Left renal pelvis (tissue), 4 donors: ENCODE measurements at places on chromosomes 11 and 22.

DNA sequence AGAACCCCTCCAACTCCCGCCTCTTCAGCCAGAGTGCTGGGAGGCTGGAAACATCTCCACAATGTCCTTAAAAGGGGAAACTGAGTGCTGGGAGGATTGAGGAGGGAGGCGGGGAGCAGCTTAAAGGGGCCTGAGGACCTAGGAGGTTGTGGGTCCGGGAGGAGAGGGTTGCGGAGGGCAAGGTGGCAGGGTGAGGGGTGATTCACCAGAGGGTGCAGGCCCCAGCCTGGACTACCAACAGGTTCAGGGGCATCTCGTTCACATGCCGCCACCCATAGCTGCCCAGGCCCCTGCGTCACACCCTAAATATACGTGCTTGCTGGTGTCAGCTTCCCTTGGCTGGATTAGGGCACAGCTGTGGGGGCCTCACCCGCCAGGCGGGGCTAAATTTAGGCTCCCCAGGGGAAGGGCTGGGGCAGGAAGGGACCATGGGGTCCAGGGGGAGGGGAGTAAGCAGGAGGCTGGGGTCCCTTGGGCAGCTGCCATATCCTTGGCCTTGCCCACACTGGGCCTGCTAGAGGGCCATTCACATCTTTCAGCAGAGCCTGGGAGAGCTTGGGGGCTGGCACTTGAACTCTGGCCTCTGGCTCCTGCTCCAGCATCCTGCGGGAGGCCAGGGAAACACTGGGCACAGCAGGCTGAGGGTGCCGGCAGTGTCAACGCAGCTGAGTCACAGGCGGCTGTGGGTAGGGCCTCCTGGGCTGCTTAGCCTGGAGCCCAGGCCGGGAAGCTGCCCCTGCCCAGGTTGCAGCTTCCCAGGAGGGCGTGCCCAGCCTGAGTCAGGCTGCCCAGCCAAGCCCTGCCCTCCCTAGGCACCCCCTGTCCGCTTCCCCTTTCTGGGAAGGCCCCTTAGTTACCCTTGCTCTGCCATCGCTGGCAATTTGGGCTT, 1.3 kb downstream of the EHBP1L1 start:
- no peak for DNase-seq

DNA sequence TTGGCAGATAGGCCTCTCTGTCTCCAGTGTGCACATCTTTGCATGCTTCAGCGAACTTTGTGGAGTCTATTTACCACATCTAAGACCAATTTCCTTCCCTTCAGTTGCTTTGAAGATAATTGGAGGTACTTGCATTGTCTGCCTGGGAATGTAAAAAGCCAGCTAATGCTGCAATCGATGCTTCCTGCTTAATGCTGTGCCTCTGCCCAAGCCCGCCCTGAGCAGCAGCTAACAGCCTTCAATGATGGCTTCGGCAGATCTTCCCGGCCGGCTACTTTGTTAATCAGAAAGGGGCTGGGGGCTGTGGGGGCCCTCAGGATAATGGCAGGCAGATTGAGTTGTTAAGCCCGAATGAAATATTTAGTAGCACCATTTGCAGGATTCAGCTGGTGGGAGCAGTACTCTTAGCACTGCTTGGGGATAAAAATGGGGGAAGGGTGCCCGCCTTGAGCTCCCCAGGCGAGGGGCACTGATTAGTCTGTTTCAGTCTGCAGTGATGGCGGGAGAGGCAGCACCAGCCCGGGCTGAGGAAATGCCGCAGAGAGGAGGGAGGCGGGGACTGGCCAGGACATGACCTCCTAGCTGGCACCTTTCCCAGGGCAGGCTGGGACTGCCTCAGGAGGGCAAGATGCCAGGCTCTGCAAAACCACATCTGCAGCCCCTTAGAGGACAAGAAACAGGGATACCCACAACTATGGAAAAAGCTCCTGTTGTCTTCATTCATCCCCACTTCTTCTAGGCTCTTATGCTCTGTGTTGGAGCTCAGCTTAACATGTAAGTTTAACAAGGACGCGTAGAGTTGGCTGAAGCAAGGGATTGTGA, 460.0 kb downstream of the BUD13 start:
- no peak for DNase-seq

GRCh38 chr11:59759900-59760299, 4.7 kb downstream of the STX3 start:
- no peak for DNase-seq

- no peak for DNase-seq
Observed at GRCh38 chr22:49079027-49079725, 748.5 kb downstream of the BRD1 start.

GRCh38 chr11:96103102-96103501, 179.2 kb upstream of the MTMR2 start:
- no peak for DNase-seq

DNA sequence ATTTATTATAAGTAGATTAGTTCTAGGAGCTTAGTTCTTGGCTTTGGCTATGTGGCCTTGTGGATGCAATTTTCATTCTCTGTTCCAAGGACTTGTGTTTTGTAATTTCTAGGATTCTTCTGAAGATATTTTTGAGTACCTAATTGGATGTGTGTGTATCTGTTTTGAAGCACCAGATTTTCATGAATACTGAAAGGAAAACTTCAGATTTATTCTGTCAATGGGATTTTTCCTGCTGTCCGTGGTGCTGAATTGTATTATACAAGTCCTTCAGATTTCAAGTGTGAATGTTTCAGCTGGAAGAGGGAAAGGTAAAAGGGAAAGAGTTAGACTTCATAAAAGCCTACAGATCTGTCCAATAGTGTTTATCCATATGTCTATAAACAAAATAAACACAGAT, 18.2 kb upstream of the SYN3 start:
- no peak for DNase-seq

DNA sequence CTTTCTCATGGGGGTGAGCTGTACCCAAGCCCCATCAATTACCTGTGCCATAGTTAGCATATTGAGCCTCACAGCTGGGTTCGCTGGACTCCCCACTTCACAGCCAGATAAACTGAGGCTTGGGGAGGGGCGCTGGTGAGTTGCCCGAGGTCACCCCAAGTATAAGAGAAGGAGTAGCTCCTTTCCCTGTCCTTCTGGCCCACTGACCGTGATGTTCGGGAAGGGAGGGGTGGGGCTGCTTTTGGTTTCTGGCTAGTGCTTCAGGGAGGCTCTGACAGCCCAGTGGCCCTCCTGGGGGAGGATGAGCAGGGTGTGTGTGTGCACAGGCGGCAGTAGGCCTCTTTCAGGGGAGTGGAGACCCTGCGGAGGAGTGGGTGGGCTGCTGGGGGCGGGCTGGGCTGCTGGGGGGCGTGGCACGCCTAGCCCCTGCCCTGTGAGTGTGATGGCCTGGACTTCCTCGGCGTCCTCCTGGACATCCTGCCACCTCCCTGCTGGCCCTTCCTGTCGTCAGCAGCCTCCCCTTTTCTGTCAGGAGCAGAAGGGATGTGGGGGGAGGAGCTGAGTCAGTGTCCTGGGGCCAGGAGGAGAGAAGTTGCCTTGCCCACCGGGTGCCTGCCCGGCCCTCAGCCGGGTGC, 50.3 kb downstream of the TRIOBP start:
- DNase-seq, result no peak

DNA sequence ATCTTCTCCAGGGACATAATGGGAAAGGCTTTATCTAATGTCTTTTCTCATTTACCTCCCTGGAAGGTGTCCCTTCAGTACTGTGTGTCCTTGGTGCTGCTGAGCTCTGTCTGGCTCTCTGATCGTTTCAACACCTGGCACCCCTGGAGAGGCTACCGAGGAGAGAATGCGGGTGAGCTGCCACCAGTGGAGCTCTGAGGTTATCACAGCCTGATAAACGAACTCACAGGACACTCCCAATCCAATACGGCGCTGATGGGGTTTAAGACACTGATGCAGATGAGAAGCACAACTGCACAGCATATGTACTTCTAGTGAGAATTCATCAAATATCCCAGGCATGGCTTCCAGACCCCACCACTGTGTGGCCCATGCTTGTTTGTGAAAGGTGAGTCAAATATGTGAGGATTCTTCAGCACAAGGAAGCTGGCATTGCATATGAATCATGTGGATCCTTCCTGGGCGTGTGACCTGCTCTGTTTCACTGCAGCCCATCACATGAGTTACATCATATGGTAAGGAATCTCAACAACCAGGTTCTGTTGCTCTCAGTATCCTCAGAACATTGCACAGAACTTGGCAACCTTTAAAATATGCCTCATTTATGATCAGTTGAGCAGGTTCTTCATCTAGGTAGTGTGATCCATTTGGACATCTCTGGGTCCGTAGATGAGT, 34.8 kb upstream of the VWA5A start:
- DNase-seq, result no peak

DNA sequence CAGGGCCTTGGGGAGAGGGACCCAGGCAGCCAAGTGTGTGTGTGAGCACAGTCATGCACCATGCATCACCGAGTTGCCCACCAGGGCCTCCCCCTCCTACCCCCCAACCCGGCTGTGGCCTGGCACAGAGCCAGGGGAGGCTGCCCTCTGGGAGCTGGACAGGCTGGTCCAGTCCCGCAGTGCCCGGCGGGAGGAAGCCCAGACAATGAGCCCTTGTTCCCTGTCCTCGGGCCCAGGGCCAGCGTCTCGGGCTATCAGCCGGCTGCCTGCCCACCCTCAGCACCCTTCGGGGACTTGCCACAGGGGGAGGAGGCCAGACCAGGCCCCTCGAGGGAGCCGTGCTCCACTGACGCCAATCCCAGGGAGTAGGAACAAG, 4.5 kb downstream of the LRRC75B start:
- no peak for DNase-seq

GRCh38 chr11:122874991-122875390, 7.6 kb upstream of the JHY start:
- no peak for DNase-seq

DNA sequence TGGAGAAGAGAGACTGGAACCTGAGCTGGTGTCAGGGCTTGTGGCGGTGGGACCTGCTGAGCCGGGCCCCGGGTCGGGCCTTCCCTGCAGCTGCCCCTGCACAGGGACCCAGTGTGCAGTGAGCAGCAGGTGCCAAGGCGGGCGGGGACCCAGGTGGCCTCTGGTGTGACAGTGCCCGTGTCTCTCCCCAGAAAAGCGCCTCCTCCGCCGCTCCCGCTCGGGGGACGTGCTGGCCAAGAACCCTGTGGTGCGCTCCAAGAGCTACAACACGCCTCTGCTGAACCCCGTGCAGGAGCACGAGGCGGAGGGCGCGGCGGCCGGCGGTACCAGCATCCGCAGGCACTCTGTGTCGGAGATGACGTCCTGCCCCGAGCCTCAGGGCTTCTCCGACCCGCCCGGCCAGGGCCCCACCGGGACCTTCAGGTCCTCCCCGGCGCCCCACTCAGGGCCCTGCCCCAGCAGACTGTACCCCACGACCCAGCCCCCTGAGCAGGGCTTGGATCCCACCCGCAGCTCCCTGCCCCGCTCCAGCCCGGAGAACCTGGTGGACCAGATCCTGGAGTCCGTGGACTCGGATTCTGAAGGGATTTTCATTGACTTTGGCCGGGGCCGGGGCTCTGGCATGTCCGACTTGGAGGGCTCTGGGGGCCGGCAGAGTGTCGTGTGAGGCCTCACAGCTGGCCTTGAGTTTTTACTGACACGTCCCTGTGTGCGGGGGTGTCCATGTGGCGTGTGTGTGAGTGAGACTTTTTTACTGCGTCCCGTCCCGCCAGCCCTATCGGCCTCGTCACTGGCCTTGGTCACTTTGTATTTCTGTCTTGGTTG, 15.6 kb upstream of the ARHGAP8 start:
- DNase-seq, result no peak

DNA sequence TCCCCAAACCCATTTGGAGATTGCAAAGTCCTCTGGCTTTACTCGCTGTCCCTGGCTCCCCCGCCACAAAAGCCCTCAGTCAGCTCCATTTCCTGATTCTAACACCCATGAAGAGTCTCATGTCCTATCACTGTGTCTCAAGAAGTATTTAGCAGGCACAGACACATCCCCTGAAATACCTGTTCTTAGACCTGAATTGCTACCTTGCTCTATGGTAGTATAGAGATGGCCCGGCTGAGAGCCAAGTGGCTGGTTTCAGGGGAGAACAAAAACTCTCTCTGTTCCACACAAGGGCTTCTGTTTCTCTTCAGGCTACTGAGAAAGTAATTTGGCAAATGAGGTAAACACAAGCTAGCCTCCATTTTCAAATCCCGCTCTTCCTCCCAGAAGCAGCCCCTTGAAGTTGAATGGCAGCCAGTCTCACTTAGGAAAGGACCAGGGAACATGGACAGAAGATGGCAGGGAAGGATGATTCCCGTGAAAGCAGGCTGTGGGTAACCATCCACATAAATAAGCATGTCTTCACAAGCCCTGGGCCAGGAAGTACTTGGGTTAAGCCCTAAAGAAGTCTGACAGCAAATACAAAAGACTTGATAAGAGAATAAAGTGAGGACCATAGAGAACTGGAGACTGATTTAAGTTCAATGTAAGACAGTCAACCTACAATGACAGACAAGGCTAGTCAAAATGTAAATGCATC, 137.8 kb downstream of the C11orf58 start:
- no peak for DNase-seq

- no peak for DNase-seq
Observed at GRCh38 chr22:49561976-49562375, 265.7 kb downstream of the BRD1 start.

GRCh38 chr11:34460278-34460677, 21.5 kb downstream of the CAT start:
- DNase-seq, result no peak

DNA sequence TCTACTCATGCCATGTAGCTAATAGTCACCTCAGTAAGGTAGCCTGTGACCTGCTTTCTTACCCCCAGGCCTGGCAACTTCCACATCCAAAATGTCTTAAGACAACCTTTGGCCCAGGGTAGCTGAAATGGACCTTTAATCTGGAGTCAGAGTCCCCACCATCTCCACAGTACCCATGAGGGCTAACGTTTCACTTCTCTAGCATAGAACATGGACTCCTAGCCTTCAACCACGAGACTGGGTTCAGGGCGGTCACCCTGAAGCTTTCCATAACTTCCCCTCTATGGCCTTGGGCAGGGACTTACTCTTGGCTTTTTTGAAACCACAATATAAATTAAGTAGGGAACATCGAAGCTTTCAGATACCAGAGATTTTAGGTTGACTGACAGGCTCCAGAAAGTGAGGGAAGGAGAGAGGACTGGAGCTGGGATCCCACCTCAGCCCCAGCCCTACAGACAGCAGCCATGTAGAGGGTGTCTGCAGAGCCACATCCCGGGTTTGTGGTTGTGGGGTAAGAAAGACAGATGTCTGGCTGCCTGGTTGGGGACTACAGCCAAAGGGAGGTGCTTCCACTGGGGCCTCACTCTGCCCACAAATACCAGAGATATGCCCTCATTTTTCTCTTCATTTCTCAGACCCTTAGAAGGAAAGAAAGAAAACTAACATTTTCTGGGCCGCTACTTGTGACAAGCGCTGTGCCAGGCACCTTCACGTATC, 2.6 kb downstream of the TBC1D10A start:
- no peak for DNase-seq

GRCh38 chr11:126720539-126721235, 279.9 kb downstream of the KIRREL3 start:
- DNase-seq, result no peak
